ENCODE measurements at places on chromosomes 11 and 22.

DNA sequence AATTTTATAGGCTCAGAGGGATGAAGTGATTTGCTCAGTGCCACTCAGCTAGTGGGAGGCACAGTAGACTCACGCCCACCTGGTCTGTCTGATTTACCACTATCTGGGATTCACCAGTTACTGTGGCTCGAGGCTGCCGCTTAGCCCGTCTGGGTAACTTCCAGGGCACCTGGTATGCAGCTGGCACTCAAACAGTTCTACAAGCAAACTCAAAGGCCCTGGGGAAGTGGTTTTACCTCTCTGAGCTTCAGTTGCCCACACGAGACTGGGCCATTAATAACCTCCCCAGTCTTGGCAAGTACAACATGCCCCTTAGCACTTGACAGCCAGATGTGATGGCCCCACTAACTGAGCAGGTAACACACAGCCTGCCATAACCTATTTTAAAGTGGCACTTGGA, 2.6 kb downstream of the GDPD5 start:
- DNase-seq = no peak

DNA sequence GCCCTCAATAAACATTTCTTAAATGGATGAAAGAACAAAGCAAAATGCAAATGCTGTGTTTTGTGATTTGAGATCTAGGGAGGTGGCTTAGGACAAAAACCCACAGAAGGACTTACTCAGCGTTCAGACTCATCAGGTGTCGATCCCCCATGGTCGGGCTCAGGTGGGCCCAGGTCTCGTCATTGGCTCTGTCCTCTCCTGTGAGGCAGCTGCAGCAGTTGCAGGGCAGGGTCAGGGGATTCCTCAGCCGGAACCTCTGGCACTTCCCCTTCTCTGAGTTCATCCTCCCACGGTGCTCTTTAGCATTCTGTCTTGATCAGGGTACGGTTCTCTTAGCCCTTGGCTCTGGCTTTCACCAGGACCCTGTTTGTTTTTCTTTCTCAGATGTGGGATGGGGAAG, 14.0 kb upstream of the ACR start:
- no peak for DNase-seq

- no peak for DNase-seq
These were observed 64.0 kb downstream of the OTOG start for GRCh38 chr11:17611049-17611448.

- no peak for DNase-seq
These were observed 98.4 kb downstream of the VPREB1 start for GRCh38 chr22:22342697-22343580.

DNA sequence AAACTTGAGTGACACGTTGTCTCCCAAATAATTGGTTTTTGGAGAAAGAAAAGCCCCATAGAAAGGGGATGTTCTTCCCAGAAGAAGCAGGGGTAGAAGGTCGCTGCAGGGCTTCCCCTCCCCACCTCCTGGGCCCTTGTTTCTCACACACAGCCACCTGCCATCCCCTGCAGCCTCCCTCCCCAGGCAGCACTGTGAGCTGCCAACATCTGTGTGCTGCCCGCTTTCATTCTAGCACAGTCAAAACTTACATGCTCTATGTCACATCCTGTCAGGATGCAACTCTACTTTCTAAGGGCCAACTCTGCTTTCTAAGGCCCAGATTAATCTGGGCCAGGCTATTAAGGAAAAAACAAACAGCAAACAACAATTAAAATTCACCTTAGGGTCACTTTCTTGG, 309.4 kb upstream of the ZC3H12C start:
- DNase-seq = no peak

DNA sequence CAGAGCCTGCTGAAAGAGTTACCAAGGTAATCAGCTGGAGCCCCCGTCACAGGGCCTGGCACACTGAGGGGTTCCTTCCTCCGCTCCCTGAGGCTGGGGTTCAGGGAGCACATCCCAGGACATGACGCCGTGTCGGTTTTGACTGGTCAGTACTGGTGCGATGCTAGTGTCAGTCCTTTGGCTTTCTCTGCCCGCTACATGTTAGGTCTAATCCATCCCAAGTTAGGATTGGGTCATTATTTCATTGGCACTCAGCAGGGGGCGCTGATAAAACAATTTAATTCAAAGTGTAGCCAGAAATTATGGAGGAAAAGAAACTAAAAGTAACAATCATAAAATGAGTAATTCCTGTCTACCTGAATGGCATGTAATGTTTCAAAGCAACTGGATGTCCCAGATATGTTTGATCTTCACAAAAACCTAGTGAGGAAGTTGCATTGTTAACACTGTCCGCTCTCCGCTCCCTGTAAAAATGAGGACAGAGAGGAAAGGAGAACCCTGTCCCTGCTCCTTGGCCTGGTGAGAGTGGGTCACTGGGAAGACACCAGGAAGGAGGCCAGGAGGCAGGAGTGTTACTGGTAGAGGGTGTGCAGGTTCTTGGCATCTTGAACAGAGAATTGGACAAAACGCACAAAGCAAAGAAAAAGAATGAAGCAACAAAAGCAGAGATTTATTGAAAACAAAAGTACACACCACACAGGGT, 27.1 kb downstream of the TSKU start:
- DNase-seq = no peak

- DNase-seq = no peak
These were observed 41.3 kb downstream of the LRRC32 start for GRCh38 chr11:76629116-76629852.

DNA sequence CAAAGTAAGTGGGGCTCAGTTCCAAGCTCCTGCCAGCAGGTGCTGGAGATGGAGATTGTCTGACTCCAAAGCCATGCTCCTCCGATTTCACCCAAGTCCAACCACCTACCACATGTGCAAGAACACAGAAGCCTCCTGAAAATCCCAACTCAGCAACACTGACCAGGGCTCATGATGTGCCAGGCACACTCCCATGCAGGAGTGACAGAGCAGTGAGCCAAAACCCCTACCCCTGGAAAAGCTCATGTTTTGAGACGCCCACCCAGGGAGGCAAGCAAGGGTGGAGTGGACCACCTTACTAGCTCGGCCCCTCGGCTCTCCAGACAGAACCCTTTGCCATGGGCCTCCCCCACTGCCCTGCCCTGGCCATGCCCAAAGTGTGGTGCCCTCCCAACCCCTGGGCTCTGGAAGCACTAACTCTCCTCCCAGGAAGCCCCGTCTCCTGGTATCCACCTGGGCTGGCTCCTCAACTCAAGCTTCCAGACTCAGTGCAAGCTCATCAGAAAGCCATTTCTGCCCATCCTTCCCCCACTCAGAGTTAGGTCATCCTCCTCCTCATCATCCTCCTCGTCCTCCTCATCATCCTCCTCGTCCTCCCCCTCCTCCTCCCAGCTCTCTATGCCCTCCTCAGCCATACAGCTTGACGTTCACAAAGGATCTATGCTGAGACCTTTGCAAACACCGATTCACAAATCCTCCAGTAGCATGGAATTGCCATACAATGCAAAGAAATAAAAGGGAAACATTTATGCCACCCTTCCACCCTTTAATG, 154.9 kb downstream of the MPPED1 start:
- no peak for DNase-seq

DNA sequence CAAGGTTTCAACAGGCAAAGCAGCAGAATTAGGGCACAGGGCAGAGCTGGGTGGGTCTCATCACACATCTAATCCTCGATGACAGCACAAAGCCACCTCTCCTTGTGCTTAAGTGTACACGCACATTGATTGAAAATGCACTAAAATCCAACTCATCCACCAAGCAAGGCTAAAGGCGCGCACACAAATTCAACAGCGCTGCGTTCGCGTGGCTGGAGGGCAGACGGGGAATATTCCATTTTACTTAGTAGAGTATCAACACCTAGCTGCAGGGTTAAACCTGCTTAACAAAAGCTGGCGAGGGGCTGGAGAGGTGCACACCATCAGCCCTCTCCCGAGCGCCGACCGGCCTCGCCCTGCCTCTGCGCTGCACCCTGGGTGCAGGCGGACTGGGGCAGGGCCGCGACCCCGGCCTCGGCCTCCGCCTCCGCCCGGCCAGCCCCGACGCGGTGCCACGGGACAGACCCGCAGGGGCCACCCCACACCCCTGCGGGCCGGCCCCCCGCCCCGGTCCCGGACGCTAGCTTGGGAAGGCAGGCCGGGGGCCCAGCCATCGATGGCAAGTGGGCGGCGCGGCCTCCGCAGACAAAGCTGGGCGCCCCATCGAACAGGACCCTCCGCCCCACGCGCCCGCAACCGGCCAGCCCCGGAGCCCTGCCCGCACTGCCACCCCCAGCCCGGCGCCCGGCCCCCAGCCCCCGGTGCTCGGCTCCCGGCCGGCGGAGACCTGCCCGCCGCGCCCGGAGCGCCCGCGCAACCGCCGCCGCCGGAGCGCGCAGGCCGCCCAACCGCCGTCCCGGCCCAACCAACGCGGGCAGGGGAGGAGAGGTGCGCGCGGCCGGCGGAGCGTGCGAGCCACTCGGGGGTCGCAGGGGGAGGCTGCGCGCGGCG, 929 bp downstream of the PRDM10 start:
- DNase-seq = no peak

DNA sequence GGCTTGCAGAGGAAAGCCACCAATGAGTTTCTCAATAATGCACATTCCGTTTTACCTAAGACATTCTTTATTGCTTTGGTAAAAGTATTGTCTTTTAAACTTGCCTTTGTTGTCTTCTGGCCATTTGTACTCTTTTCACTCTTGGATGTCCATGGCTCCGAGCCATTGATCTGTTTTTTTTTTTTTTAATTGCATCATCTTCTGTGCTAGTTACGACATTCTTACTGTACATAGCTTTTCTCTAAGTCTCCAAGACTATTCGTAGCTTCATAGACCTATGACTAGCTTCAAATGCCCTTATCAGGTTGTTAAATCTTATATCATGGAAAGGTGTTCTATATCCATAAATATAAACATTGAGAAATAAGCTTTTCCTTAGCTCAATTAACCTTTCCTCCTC, 1522.6 kb downstream of the FAM181B start:
- DNase-seq = no peak

- no peak for DNase-seq
These were observed 14.8 kb upstream of the GAL start for GRCh38 chr11:68669301-68670090.

- DNase-seq = no peak
These were observed 5.6 kb upstream of the CD59 start for GRCh38 chr11:33741806-33742205.

- DNase-seq = peak; percentile 29
These were observed 602 bp downstream of the EWSR1 start for GRCh38 chr22:29268511-29269229.

- DNase-seq = no peak
These were observed 319.7 kb downstream of the CTTN start for GRCh38 chr11:70717936-70718595.

GRCh38 chr22:22410121-22410520, 98.4 kb downstream of the ZNF280B start:
- no peak for DNase-seq

DNA sequence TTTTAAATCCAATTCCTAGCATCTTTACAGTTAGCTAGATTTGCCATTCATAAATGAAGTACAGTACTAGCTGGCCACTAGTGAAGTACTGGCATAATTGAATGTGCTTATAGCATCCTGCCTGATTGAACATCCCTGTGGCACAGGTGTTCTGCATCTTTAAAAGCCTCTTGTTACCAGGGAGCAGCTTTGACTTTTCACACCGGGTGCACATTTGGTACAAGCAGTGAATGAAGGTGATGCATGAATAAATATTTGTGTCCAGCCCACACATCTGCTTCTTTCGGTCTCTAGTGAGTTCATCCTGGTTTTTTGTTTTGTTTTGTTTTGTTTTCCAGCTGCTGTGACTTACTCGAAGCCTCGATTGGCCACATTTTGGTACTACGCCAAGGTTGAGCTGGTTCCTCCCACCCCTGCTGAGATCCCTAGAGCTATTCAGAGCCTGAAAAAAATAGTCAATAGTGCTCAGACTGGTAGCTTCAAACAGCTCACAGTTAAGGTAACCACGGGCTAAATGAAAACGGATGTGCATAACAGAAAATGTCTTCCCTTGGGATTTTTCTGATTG, 5.3 kb downstream of the ATP5MG start:
- DNase-seq = no peak

DNA sequence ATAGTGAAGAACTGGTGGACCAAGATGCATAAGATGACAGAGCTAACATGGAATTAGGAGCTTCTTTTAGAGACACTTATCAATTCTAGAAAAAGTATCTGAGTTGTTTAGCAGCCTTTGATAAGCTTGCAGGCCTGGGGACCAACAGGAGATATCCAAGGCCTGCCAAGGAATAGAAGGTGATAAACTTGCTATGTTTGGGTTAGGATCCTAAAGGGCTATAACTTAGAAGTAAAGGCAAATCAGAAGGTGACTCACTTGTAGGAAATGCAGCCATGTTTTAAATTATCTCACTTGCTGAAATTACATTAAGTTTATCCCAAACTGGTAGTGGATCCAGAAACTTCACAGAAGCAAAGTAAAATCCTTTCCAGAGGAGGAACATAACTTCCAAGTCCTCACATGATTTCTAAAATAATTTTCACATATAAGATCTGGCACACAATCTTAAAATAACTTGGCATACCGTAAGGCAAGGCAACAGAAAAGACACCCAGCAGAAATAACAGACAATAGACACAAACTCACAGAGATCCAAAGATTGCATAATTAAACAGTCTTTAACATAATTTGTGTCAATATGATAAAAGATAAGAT, 69.6 kb upstream of the TEAD1 start:
- DNase-seq = no peak

- DNase-seq = no peak
These were observed 117.4 kb downstream of the KIAA1671 start for GRCh38 chr22:25069758-25070481.

GRCh38 chr22:41099036-41099435, 6.6 kb downstream of the EP300 start:
- DNase-seq = no peak

- DNase-seq = no peak
These were observed 684.7 kb downstream of the TBC1D22A start for GRCh38 chr22:47446821-47447810.

DNA sequence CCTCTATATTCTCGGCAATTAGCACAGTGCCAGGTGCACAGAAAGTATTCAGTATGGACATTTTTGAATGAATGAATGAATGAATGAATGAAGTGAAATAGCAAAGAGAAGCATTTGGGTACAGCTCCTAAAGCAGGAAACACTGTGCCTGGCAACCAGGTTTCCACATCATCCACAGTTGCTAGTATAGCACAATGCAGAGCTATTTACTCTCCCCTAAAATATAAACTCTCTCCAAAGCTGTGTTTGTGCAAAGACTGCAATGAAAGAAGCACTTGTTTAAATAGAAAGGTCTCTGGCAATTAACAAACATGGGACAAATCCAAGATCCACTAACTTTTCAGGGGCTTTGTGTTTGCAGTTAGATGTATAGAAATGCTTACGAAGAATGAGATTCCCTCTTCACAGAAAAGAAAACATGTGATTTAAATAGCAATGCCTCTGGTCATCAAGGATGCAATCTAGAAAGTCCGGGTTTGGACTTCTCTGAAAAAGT, 103.0 kb upstream of the OPCML start:
- DNase-seq = no peak

GRCh38 chr11:131979364-131979763, 608.9 kb downstream of the NTM start:
- DNase-seq = no peak

- no peak for DNase-seq
These were observed 22.3 kb upstream of the TMEM191C start for GRCh38 chr22:21444701-21445436.

GRCh38 chr22:31218565-31219262, 6.6 kb downstream of the LIMK2 start:
- no peak for DNase-seq
